Left ventricle myocardium superior (tissue), 1 donor: ENCODE measurements at places on chromosomes 13 and 19. TPM values are rescaled to one million over a fixed set of nuclear protein-coding genes. Genes with fewer than 3 reads are reported as not detected.

Gene PGLYRP1
- 0.50 TPM for total RNA-seq

Gene CRB3
- total RNA-seq = not detected

Gene DHDH
- not detected for total RNA-seq

Gene ZNF730
- total RNA-seq = not detected

Gene ANKLE1
- 0.12 TPM for total RNA-seq

Gene BRCA2
- 0.64 TPM for total RNA-seq

Gene SOX1
- total RNA-seq = not detected

Gene MCF2L
- total RNA-seq = 49.5 TPM

Gene KLK11
- 0.62 TPM for total RNA-seq

Gene MAP4K1
- total RNA-seq = 1.8 TPM

Gene CCDC169
- 0.27 TPM for total RNA-seq

Gene ONECUT3
- not detected for total RNA-seq

Gene RHPN2
- 2.4 TPM for total RNA-seq

Gene DLL3
- not detected for total RNA-seq

Gene ZNF30
- 3.7 TPM for total RNA-seq

Gene OR7A5
- total RNA-seq = not detected

Gene EID2
- total RNA-seq = 9.9 TPM

Gene CFAP97D2
- total RNA-seq = not detected

Gene IL4I1
- total RNA-seq = not detected

Gene CXCL17
- total RNA-seq = not detected

Gene ZMYM2
- 49.8 TPM for total RNA-seq

Gene ICAM5
- 0.32 TPM for total RNA-seq

Gene LDLR
- 8.2 TPM for total RNA-seq

Gene ZNF681
- total RNA-seq = 0.30 TPM

Gene GPR183
- total RNA-seq = 2.6 TPM

Gene ZNF841
- 8.0 TPM for total RNA-seq

Gene KRI1
- 9.3 TPM for total RNA-seq

Gene SHISA2
- 0.07 TPM for total RNA-seq

Gene PSG11
- total RNA-seq = not detected

Gene RDH8
- not detected for total RNA-seq

Gene POU2F2
- total RNA-seq = 1.8 TPM

Gene ZNF567
- 3.7 TPM for total RNA-seq

Gene GPR4
- 4.8 TPM for total RNA-seq

Gene VSTM1
- not detected for total RNA-seq

Gene CELF5
- total RNA-seq = not detected

Gene ZNF560
- total RNA-seq = not detected

Gene MEGF8
- 37.4 TPM for total RNA-seq

Gene NDFIP2
- total RNA-seq = 46.3 TPM

Gene PGLYRP2
- not detected for total RNA-seq
